Muscle of arm (tissue), 14 donors: ENCODE measurements at places on chromosomes 6 and 20.

- DNase-seq, result no peak
Measured at GRCh38 chr6:31579546-31580437, 2.4 kb downstream of the LTB start.

- DNase-seq, result peak; percentile 31
Measured at GRCh38 chr20:48159145-48160008, 374.1 kb upstream of the SULF2 start.

GRCh38 chr6:131597446-131597845, 24.4 kb downstream of the ARG1 start:
- DNase-seq, result no peak

- no peak for DNase-seq
Measured at GRCh38 chr20:14861028-14861699, 523.8 kb upstream of the FLRT3 start.

- no peak for DNase-seq
Measured at GRCh38 chr20:10679269-10679668, 5.5 kb upstream of the JAG1 start.

- no peak for DNase-seq
Measured at GRCh38 chr6:14207448-14207847, 89.9 kb downstream of the CD83 start.

- no peak for DNase-seq
Measured at GRCh38 chr6:34969662-34970265, 80.7 kb downstream of the ANKS1A start.

- DNase-seq, result no peak
Measured at GRCh38 chr20:20497242-20497978, 129.5 kb downstream of the INSM1 start.

DNA sequence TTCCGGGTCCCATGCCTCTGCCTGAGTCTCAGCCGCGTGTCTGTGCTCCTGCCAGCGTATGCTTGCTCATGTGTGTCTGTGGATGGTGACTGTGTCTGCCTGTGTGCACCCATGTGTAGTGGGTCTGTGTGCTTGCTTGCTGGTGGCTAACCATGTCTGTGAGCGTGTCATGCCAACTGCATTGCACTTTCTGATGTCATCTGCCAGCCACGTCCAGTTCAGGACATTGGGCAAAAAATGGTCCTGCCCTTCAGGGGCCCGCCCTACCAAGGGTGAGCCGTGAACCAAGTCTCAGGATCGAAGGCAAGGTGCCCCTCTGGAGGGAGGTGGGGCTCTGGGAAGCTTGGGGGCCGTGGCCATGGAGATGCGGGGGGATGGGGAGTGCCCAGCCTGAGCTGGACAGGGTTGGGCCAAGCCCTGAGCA, 9.4 kb upstream of the ZBTB46 start:
- DNase-seq, result no peak

GRCh38 chr6:132107896-132108295, 156.7 kb upstream of the CCN2 start:
- no peak for DNase-seq

GRCh38 chr6:143187238-143187923, 126.7 kb downstream of the AIG1 start:
- peak; percentile 77 for DNase-seq

DNA sequence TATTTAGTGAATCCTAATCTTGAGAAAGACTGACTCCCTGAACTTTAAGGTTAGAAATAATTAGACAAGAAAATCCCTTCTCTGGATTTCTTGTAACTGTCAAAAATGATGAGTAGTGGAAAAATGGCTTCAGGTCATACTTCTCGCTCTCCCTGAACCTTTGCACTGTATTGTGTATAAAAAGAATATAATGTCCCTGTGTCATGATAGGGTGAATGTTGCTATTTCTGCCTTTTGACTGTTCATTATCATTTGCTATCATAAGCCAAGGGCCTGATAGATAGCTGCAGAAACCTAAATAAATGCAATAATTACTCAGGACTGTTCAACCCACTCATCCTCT, 39.3 kb downstream of the ALDH8A1 start:
- DNase-seq, result peak; percentile 4

GRCh38 chr20:48569679-48570078, 258.1 kb downstream of the PREX1 start:
- DNase-seq, result no peak

- DNase-seq, result peak; percentile 75
Measured at GRCh38 chr6:131250122-131250521, 114.9 kb downstream of the AKAP7 start.

DNA sequence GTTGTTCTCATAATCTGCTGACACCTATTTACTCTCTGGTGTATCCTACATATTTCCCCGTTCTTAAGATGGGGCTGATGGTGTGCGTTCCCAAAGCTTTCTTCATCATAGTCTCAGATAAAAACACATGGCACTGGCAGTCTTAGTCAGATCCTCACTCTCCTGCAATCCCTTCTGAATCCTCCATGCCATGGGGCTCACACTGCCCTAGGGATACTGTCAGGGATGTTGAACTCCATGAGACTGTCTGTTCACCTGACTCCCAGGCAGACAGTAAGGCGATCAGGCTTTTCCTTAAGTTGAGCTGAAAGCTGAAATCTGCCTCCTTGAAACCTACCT, 76.0 kb downstream of the SLX4IP start:
- no peak for DNase-seq

DNA sequence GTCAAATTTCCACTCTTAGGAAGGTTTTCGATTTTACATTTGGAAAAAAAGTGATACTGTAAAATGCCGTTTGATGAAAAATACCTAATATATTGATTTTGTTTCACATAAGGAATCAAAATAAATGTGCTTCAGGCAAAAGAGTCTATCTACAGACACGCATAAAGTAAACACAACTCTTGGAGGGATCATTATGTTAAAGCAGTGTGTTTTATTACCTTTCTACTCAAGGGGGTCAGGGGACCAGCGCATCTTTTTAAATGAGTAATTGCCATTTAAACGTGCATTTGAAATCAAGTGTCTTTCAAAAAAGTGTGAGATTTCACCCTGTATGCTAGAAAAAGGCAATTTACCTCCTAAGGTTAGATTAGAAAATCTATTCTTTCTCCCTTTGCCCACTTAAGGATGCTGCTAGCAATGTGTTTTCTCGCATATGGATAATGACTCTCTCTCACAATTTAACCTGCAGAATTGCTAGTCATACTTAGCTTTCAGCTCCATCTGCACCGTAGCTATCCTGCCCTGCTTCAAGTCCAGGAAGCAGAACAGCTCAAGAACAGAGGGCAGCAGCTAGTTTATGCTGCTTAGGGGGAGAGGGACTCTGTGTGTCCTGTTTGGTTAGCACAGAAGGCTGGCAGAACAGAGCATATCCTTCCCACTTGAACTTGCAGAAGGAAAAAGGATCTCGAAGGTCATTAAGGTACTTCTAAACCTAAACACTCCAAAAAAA, 35.0 kb downstream of the NKAIN2 start:
- DNase-seq, result no peak

DNA sequence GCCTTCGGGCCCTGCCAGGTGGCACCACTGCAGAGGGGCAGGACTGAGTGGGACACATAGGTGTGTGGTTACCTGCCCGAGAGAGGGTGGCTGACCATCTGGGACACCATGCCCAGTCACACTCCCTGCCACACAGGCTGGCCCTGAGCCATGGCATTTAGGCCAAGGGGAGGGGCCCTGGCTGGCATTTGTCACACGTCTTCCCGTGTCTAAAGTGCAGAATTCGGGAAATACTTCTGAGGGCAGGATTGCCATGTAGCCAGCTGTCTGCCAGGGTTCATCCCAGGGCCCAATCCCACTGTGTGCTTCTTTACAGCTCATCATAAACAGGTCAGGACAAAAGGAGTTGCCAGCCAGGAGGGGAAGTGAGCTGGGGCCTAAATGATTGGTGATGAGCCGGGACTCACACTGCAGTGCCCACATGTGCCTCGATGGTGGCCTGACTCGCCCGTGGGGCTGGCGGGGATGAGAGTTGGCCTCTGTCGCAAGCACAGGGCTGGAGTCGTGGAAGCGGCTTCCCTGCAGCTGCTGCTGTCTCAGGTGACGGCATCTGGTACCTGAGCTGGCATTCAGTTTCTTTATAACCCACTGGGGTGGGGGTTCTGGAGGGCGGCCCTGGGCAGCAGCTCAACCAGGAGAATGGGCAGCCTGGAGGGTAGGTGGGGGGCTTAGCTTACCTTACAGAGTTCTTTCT, 5.9 kb upstream of the UNC93A start:
- no peak for DNase-seq

GRCh38 chr20:49814057-49814694, 1.5 kb downstream of the SLC9A8 start:
- DNase-seq, result no peak

DNA sequence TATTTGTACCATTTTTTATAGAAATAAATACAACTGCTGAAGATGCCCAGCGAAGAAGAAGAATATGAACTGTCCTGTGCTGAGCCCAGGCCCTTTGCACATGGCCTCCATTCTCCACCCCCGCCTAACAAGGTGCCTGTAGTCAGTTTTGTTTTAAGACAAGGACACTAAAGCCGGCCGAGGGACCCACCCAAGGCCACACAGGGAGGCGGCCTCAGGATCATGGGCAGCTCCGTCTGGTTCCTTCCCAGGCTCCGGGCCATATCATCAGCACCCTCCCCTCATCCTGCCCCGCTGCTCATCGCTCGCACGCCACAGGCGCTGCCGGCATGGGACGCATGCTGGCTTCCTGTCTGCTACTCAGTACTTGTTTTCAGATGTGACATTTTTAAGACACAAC, 21.3 kb downstream of the PSMG4 start:
- no peak for DNase-seq

DNA sequence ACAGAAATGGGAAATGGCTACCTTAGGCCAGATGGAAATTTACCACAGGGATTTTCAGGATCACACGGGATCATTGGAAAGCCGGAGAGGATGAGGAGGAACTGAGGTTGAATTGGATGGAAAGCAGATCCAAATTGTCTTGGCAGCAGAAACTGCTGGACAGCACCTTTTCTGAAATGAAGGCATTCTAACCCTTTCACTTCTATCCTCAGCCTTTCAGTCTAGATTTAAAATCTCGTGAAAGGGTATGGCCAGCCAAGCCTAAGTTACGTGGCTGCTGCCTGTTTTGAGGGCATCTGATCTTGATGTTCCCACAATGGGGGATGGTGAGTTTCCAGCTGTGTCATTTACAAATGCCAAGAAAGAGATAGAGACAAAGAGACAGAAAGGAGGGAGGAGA, 358.2 kb downstream of the KIF16B start:
- DNase-seq, result peak; percentile 33

DNA sequence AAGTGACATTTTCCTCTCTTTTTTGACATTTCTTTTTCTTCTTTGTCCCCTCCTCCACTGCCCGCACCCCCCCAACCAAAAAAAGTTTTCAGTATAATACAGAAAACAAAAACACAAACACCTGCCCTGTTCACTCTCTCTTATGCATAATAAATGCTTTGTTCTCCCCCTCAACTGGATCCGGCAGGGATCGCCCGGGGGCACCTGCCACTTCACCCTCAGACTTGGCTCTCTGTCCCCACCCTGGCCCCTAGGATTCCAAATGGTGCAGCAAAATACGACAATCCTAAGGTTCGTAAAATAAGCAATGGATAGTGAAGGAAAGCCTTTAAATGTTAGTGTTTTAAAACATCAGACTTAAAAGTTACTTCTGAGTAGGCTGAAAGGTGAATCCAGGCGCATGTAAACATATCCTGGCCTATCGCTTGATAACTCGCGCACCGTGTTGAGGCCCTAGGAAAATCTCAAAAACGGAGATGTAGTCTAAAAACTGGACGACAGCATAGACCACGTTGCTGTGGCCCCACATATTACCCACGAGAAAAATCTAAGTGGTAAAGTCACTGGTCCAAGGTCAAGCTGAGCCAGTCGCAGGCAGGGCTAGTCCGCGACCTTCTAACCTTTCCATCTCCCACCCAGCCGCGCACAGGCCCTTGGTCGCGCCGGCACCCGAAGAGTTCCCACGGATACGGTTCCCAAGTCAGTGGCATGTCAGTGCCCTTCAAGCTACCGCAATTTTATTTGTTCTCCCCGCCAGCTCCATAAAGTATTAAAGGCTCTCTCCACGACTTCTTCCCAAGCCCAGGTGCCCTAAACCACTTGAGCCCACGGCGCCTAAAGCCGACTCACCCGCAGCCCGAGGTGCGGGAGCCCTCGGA, 130.8 kb downstream of the OGFRL1 start:
- DNase-seq, result peak; percentile 16

DNA sequence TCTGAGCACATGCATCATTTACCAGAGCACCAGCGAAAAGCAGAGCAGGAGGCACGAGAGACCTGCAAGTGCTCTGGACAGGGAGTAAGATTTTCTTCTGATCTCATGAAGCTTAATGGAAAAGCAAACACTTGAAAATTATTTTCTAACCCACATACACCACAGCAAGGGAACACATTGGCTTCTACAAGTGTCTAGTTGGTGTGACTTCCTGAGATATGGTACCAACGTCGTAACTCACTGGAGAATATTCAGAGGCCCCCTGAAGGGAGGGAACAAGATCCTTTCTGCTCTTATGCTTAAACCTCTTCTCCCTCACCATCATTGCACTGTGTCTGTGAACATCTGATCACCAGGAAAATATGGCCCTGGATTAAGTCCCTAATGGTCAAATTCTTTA, 48.6 kb downstream of the PSMB1 start:
- DNase-seq, result no peak

DNA sequence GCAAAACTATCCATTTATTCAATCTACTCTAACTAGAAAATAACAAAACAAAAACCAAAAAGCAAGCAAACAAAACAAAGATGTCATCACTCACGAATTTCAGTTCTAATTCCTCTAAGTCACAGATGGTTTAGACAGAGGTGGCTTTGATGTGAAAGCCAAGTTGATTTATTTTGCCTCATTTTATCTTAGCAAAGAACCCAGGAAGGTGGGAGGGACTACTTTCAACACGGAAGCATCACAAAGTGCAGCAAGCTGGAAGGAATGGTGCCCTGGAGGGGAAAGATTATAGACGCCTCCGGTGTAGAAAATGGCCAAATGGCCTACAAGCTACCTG, 88.4 kb downstream of the LAMP5 start:
- DNase-seq, result no peak

- DNase-seq, result no peak
Measured at GRCh38 chr20:48866936-48867335, 39.1 kb upstream of the PREX1 start.

DNA sequence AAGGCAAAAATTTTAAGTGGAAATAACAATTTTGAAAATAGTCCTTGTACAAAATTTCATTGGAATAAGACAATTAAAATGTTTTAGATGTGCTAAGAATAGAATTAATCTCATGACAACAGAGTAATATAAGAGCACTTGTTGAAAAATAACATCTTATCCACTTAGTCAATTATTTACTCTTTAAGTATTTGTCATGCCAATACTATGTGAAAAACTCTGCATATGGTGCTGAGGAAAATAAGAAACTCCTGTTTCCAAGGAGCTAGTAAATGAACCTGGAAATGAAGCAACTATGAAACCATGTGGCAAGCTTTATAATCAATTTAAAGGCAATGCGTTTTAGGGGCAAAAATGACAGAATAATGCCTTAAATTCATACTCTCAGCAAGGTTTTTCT, 42.7 kb upstream of the HCRTR2 start:
- DNase-seq, result no peak
